ENCODE measurements at places on chromosomes 4 and X.

DNA sequence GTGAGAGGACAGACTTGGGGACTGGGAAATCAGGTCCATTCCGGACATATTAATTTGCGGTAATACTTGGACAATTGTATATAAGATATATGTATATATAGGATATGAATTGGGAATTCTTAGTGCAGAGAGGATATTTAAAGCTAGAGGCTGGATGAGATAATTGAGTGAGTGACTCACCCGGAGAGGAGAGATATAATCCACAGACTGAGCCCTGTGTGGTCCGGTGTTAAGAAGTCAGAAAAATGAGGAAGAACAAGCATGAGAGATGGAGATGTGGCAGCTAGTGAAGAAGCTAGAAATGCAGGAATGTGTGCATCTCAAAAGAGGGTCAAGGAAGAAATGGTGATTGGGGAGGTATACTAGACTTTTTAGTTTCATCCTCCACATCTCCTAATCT is 336.2 kb downstream of the SLC7A11 start:
- DNase-seq = no peak

GRCh38 chr4:181475781-181476507 is 767.3 kb upstream of the TENM3 start:
- DNase-seq = no peak

GRCh38 chr4:143185253-143186107 is 763 bp downstream of the USP38 start:
- no peak for DNase-seq

DNA sequence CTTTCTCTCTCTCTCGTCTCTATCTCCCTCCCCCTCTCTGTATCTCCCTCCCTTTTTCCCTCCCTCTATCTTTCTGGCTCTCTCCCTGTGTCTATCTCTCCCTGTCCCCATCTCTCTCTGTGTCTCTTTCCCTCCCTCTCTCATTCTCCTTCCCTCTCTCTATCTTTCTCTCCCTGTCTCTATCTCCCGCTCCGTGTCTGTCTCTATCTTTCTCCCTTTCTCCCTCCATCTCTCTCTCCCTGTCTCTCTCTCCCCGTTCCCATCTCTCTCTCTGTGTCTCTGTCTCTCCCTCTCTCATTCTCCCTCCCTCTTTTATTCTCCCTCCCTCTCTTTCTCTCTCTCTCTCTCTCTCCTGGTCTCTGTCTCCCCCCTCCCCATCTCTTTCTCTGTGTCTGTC is 22.9 kb downstream of the IL3RA start:
- DNase-seq = no peak

DNA sequence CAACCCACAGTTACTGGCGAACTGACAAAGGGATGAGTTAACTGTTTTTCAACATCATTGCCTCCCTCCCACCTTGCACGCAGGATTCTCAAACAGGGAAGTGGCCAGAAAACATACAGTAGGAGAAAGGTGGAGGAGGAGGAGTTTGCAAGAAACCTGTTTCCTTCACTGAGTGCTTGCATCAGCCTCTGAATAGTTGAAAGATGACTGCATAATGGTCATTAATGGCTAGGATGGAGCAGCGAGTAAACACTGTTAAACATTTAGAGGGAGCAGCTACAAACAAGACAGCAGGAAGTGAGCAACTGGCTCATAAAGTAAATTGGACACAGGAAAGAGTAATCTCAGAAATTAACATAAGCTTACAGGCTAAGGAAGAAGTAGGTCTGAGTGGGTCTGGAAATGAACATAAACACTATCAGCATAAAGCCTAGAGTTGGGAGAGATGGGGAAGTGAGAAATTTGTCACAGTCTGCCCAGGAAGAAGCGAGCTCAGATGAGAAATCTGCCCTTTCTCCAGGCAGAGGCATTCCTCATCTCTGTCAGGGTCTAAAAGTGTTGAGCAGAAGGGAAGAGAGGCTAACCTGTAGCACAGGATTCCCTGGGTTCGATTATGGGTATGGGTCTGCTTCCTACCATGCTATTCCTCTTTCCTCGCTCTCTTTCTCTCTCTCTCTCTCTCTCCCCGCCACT is 38.6 kb downstream of the TRPC5OS start:
- no peak for DNase-seq

- no peak for DNase-seq
Observed at GRCh38 chr4:126937342-126937741, 695.4 kb upstream of the INTU start.

Data from KG1 (cell line).